KBM-7 (cell line): ENCODE measurements at places on chromosomes 7 and 10.

- no peak for DNase-seq
These were observed 135.3 kb upstream of the CCDC6 start for GRCh38 chr10:60041489-60042133.

GRCh38 chr7:130831817-130832481 lies 97.9 kb upstream of the KLF14 start:
- peak; percentile 23 for DNase-seq

DNA sequence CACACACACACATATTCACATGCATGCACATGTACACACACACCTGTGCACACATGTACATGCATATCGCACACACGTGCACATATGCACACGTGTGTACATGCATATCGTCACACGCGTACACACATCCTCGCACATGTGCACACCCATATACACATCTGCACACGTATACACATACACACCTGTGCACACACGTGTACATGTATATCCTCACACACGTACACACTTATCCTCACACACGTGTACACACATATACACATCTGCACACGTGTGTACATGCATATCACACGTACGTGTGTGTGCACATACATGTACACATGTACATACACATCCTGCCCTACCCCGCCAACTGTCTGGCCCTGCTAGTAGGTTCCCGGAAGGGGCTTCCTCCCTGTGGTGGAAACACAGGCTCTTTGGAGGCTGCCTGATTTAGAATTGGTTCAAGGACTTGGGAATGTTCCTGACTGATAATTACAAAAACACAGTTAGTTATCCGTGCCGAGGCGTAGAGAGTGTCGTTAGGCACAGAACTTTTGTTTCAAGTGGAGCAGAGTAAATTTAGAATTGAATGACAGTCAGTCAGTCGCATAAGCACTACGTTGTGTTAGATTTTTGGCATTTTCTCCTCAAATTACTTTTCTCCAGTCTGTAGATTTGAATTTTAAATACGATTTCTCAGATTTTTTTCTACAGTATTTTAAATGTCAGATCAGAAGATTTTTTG lies 18.5 kb upstream of the PRKAR1B start:
- DNase-seq, result no peak

GRCh38 chr10:133465191-133465949 lies 11.6 kb downstream of the SCART1 start:
- no peak for DNase-seq

DNA sequence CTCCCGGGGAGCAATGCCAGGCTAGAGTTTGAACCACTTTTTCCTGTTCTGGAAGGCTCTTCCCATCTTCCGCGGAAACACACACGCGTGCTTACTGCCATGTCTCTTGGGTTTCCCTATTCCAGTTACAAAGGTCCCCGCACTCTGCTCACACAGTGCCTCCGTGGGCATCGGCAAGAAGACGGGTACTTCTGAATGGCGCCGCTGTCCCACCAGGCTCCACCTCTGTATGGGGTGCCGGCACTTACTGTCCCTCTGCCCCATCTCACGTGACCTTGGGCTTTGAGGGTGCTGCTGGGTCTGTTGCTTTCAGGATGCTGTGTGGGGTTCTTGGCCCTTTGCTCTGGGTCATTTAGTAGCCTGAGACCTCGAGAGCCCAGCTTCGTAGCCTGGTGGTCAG lies 170.7 kb upstream of the SH2B2 start:
- no peak for DNase-seq

DNA sequence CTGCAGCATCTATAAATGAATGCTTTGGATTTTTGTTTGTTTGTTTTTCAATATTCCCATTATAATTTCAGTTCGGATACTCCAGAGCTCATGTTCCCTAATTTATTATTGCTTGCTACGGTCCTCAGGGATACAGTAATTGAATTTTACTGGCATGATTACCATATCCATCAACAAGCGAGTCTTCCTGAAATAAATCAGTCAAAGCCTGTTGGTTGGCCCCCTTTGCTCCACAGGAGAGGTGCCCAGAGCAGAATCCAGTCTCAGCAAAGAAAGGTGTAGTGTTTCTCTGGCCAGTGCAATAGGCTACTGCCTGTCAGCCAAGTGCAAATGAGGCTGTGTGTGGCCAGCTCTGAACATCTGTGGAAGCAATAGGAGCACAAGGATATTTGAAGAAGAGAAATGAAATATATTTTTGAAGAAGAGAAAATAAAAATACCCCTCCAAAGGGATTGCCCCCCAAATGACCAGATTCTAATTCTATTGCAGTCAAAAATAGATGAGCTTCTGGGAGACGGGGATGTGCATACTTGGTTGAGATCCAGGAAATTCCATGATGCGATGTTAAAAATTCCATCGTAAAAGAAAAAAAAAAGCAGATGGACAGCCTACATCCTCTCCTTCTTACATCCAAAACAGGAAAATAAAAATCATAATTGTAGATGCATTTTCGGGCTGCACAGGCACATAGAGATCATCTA lies 18.1 kb downstream of the TRIL start:
- DNase-seq, result no peak
